ENCODE measurements at places on chromosomes 12 and 14.

- DNase-seq, result peak; percentile 91
Measured at GRCh38 chr14:73612339-73613045, at the start of gene ACOT6. Gene ACOT6 (plus strand): TSS chr14:73612517. CDS start chr14:73612572, 55 bp downstream.

DNA sequence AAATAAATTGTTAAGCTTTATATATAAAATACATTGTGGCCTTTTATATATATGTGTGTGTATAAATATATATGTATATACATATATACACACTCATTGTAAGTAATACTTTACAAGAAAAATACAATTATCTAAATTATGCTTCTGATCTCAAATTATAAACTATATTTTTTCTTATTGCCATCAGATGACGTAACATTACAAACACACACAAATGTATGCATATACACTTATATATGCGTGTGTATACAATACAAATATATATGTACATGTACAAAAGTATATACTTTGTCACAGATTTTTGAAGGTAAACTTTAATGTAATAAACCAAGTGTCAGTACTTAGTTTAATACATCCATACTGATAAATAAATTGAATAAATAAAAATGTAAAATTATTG, 278.9 kb upstream of the LMO3 start:
- DNase-seq, result no peak

DNA sequence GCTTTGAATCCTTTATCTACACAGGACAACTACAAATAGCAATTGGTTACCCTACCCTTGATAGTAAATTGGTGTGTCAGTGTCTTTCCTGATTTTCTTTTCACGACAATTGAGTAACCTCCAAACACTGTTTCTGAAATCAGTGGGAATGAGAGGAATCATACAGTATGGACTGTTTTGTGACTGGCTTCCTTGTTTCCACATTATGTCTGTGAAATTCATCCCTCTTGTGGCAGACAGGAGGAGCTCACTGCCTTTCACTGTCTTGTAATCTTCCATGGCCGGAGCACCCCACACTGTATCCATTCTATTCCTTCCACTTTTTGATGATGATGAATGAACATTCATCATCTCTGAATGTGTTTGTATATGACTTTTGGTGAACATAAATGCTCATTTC, 164.0 kb upstream of the PZP start:
- peak; percentile 46 for DNase-seq

- peak; percentile 61 for DNase-seq
Measured at GRCh38 chr12:4353785-4354208, 25.7 kb downstream of the FGF23 start.

GRCh38 chr14:105426416-105427130, 6.9 kb downstream of the MTA1 start:
- no peak for DNase-seq

DNA sequence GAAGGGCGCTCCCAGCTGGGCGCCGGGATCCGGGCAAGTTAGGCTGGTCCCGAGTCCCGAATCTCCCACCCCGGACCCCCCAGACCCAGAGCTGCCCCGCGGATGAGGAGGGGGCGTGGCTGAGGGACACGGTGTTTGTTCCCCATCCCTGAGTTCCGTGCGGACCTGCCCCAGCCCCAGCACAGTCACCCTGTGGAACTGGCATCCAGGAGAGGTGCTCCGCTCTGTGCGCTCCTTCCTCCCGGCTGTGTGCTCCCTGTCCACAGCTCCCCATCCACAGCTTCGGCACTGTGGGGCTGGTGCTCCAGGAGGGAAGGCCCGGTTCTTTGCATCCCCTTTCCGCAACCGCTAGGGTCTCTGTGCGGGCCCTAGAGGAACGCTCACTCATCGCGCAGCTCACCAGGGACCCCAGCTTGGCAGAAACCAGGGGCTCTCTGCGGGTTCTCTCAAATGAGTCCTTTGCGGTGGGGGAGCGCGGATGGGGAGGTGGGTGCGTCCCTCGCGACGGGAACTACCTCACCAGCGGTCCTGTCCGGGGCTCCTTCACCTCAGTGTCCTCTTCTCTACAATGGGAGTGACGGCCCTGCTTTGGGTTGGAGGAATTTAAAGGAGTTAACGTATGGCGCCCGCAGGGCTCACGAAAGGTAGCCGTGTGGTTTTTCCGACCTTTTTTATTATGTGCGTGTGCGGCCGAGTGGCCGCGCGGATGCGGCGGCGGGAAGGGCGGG, 845 bp downstream of the TMEM132C start:
- DNase-seq, result no peak

Data from hematopoietic multipotent progenitor cell treated with erythropoietin and hydrocortisone succinate and interleukin-3 and kit ligand, for 4 days (in vitro differentiated cells).